ENCODE measurements at places on chromosomes 11 and 22.

DNA sequence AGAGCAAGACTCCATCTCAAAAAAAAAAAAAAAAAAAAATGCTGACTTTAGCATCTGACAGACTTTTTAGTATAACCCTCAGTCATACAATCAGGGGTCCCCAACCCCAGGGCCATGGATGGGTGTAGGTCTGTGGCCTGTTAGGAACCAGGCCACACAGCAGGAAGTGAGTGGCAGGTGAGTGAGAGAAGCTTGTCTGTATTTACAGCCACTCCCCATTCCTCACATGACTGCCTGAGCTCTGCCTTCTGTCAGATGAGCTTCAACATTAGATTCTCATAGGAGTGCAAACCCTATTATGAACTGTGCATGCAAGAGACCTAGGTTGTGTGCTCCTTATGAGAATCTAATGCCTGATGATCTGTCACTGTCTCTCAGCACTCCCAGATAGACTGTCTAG lies 3.3 kb downstream of the FAM227A start:
- no peak for DNase-seq

GRCh38 chr22:42879371-42880021 lies 22.4 kb upstream of the ARFGAP3 start:
- DNase-seq = no peak

DNA sequence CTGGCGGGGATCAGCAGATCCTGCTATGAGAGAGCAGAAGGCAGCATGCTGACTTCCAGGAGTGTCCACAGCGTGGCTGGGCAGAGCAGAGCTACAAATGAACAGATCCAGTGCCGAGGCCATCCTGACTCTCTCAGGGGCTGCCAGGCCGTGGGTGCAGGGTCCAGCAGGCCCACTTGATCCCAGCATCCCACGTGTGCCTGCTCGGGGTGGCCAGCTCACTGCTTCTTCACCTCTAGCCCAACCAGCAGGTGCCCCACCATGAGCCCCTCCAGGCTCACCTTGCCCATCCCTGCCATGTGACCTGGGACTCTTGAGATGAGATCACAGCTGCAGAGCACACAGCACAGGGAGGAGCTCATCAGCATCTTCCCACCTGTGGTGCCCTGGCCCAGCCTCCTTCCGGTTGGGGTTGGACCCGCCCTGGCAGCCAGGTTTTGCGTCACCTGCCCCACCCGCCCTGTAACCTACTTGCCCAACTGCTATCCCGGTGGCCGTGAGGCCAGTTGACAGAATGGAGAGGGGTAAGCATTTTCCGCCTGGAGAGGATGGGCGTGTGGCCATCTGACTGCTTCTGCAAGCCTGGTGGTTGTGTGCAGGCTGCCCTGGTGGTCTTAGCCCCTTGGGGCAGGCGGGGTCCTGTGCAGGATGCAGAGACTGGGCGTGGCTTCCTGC lies 11.0 kb downstream of the TANGO2 start:
- DNase-seq = no peak

DNA sequence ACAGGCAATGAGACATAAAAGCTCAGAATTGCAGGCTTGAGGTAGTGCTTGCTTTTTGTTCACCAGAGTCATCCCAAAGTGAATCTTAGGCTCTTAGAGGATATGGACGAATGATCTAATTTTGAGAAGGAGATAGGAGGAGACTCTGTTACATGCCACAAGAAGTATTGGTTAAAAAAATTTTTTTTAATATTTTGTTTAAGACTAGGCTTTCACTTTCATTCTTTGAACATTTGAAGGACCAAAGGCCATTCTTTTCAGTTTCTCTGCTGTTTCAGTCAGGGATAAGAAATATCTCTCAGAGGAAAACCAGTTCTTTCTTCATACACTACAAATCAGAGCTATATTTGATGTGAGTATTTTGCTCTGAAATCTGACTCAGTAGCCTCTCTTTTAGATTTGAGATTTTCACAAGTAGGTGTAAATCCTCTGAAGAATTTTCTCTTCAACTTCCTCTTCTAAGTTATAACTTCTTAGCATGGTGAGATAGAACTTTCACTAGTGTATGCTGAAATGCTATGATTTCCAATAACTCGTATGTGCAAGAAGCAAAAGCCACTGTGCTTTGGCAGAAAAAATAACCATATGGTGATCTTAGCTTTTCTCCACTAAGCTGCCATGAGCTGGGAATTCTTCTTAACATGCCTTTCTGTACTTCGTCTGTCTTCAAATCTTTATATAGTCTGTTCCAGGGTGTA lies 24.1 kb upstream of the FAM181B start:
- DNase-seq = no peak

- no peak for DNase-seq
These were observed 21.3 kb upstream of the SLC5A1 start for GRCh38 chr22:32021716-32022115.

DNA sequence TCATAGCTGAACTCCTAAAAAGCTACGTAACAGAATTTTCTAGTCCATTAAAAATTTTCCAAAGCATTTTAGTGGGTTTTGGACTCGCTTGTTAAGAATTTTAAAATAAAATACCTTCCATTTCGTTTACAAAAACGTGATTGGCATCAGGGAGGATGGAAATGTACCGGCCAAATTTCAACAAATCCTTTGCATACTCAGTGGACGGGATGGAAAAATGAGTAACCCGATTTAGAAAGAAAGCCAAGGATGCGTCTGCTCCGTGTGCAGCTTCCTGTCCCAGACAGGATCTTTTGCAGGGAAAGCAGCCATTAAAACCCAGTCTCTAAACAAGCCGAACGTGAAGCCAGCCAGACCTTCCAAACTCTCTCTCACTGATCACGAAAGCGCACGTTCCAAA lies 15.6 kb downstream of the TMEM184B start:
- DNase-seq = no peak

- no peak for DNase-seq
These were observed 24.9 kb downstream of the APLP2 start for GRCh38 chr11:130094614-130095013.

DNA sequence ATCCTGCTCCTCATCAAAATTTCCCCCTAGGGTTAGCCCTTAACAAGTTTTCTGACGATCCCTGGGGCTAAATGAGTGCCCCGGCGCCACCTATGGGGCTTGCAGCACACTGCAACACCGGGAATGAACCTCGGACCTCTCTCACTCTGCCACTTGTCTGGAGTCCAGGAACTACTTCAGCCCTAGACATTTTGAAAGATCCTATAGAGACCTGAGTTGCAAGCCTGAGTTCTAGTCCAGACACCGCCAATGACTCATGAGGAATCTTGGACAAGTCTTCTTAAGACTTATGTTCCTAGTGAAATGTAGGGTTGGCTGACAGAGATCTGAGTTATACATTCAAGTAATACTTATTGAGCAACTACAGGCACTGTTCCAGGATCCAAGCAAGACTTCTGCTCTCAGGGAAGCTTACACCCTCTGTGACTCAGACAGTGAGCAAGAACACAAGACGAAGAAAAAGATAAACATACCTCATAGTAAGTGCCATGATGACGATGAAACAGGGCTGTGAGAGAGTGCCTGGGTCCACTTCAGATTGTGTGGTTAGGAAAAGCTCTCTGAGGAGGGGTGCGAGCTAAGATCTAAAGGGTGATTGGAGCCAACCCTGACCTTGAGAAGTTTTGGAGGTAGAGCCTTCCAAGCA lies 10.2 kb upstream of the STK33 start:
- no peak for DNase-seq

DNA sequence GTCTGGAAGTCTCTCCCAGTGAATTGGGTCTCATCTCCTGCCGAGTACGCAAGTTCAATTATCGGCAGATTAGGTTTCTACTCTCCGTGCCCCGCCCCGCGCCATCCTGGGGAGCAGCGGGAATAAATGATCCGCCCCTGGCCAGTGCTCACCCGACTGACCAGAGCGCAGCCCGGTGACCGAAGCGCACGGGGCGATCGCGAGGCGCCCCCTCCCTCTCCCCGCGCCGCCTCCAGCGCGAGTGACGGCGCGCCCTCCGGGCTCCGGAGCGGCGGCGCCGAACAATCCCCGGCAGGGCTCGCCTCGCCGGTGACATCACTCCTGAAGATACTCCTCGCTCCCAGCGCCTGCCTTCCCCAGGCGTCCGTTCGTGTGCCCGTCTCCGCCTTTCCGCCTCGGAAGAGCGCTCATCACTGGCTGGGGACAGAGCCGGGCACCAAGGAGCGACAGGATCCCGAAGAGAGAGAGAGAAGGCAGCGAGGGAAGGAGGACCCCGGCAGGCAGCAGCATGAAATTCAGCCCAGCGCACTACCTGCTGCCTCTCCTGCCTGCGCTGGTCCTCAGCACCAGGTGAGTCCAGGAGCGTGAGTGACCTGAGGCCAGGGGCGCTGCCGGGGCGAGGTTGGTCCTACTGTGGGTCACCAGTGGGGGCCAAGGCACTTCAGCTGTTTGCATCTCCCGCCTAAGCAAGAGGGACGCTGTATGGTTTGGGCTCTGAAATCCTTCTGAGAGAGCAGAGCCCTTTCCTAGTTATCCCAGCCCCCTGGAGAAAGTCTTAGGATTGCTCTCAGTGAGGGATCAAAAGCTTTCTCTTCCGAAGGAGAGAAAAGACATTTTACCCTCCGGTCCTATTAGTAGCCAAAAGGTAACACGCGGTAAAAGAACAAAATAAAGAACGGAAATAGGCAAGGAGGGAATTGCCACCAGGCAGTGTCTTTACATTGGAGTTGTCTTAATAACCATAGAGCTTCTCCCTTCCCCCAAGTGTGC lies at the start of gene LUZP2:
TSS of gene LUZP2 (plus strand) at position 318 of the 990 bp plus-strand sequence.
- peak; percentile 67 for DNase-seq

GRCh38 chr11:105610871-105611571 lies 1.1 kb downstream of the GRIA4 start:
- DNase-seq = no peak

DNA sequence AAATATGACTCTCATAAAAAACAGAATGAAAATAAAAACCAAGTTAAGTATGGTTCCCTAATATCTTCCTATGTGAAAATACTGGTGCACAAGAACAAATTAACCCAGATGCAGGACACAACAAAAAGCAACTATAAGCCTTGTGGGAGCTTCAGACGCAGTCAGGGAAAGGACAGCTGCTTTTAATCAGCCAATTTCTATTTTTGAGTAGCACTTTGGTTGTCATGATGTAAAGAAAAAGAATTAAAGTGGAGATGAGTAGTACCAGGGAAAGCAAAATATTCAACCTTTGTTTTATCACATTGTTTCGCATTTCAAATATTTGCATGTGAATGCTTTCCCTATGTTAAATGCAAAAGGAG lies 339.9 kb downstream of the SOX6 start:
- no peak for DNase-seq

DNA sequence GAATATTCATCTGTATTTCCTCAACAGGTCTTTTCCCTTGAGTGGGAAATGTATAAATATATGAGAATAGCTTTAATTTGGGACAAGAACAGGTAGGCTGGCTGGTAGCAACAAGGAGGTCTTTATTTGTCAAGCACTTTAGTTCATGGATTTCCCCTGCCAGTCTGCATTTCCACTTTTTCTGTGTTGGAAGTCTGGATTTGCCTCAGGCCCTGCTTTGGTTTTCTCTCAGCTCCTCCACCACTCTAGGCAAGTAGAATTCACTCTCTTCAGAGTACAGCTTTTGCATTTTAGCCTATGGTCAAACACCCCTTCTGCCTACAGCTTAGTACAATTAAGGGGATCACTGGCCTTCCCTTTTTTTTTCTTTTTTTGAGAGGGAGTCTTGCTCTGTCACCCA lies 57.1 kb downstream of the QSER1 start:
- DNase-seq = no peak

GRCh38 chr11:43989162-43989981 lies 46.9 kb downstream of the C11orf96 start:
- no peak for DNase-seq

GRCh38 chr11:92642177-92642931 lies 327.1 kb upstream of the MTNR1B start:
- no peak for DNase-seq

- DNase-seq = no peak
These were observed 181.5 kb downstream of the MAML2 start for GRCh38 chr11:96161307-96162089.

DNA sequence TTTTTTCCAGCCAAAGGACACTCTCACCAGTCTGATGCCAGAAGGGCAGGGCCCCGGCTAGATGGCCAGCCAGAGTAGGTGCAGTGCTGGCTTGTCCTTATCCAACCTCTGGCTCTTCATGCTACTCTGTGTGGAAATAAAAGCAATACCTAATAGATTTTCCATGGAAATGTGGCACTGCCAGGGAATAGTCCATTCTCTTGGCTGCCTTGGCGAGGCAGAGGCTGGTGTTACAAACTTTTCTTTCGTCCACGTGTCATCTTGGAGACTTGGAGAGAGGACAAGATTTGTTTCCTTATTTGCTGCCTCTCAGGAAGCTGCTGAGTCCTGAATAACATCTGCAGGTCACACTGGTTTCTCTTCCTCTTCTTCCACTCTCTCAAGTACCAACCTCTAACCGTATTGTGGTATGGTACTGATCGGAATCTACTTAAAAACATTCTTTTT lies 17.2 kb upstream of the C1QTNF4 start:
- no peak for DNase-seq

GRCh38 chr11:113649311-113649710 lies 56.8 kb downstream of the TMPRSS5 start:
- DNase-seq = no peak

DNA sequence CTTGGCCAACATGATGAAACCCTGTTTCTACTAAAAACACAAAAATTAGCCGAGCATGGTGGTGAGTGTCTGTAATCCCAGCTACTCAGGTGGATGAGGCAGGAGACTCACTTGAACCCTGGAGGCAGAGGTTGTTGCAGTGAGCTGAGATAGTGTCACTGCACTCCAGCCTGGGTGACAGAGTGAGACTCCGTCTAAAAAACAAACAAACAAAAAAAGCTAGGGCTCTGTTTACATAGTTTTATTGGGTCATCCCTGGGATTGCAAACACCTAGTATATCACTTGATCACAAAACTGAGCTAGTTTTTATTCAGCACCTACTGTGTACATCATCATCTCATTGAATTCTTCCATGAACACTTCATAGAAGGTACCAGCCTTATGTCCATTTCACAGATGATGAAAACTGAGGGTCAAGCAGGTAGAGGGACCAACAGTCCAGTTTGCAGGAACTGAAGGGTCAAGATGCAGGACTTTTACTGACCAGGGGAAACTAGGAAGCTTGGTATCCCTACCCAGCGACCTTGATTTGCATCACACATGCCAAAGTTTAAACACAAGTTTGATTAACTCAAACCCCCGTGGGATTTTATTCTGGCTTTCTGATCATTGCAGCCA lies 9.2 kb upstream of the MRTFA start:
- no peak for DNase-seq

DNA sequence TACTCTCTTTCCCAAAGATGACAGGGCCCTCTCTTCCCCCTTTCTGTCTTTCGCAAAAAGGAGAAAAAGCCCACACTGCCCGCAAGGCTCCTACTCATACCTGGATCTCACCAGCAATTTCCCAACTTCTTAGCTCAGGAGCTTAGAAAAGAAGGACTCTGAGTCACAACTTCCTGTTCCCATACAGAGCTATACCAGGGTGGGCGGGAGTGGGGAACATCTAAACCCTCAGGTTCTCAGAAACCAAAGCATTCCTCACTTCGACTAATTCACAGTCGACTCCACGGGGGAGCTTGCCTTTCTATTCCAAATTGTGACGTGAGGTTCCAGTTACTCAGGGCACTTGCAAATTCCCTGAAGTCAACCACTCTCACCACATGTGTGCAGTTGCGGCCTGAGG lies 61.9 kb downstream of the MTNR1B start:
- no peak for DNase-seq

- no peak for DNase-seq
These were observed 5.8 kb upstream of the ZNF74 start for GRCh38 chr22:20388200-20388599.

All from C1 segment of cervical spinal cord (tissue), 14 donors.